ENCODE measurements at places on chromosomes 3 and 15.

GRCh38 chr3:4340411-4341335 is 37.5 kb downstream of the SETMAR start:
- DNase-seq: no peak

GRCh38 chr3:9298236-9298635 is 48.8 kb upstream of the SRGAP3 start:
- DNase-seq: no peak

DNA sequence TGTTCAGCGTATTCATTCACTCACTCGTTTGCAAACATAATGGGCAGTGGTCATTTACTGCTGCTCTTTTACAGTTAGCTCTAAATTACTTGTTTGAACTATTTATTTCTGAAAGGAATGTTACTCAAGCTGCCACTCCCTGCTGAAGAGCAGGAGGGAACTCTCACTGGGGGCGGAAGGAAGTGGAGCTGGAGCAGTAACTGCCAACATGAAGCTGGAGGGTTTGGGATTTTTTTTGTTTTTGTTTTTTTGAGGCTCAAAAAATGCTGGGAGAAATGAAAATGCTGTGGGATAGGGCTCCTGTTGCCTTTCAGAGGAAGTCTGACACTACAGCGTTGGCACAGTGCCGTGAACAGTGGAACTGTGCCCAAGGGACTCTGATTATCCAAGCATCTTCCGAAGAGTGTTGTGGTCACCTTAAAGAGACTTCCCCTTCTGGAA is 44.1 kb downstream of the SENP2 start:
- no peak for DNase-seq

DNA sequence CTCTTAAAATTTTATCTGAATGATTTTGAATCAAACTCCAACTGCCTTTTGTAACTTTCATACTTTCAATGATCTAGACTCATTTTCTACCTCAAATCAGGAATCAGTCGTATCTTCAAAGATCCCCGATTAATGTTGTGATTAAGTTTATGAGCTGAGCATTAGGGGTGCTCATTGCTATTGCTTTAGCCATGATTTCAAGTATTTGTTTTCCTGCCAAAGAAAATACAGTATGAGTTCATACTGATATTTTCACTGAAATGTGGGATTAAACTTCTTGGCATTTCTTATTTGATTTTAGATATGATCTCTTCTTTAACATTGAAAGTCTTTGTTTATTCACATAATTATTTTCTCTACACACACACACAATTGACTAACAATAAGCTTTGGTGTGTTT is 785.6 kb downstream of the NTRK3 start:
- no peak for DNase-seq

DNA sequence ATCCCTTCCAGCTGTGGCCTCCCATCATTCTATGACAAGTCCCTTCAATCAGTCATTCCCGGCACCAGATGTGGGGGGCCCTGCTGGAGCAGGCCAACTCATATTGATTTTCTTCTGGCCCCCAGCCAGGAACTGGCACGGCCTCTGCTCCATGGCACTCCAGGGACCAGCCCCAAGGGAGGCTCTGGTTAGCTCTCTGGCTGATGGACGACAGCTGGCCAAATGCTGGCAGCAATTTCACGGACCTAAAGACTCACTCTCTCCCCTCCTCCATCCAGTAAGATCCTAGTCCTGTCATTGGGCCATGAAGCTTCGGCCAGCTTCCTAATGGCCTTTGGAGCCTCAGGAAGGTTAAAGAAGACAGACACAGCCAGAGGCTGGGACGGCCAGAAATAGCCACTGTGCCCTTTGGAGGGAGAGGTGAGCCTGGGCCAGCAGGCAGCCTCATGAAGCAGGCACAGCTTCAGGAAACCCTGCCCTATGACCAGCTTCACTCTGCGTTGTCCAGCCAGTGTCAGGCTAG is 131.0 kb downstream of the MEX3B start:
- DNase-seq: no peak

- no peak for DNase-seq
These were observed 114.7 kb upstream of the ALDH1A3 start for GRCh38 chr15:100764778-100765466.

GRCh38 chr15:68106656-68107055 is 52.5 kb downstream of the PIAS1 start:
- DNase-seq: no peak

- DNase-seq: no peak
These were observed 74.0 kb downstream of the COL8A1 start for GRCh38 chr3:99712291-99712954.

- no peak for DNase-seq
These were observed 12.5 kb downstream of the MAP6D1 start for GRCh38 chr3:183812761-183813445.

DNA sequence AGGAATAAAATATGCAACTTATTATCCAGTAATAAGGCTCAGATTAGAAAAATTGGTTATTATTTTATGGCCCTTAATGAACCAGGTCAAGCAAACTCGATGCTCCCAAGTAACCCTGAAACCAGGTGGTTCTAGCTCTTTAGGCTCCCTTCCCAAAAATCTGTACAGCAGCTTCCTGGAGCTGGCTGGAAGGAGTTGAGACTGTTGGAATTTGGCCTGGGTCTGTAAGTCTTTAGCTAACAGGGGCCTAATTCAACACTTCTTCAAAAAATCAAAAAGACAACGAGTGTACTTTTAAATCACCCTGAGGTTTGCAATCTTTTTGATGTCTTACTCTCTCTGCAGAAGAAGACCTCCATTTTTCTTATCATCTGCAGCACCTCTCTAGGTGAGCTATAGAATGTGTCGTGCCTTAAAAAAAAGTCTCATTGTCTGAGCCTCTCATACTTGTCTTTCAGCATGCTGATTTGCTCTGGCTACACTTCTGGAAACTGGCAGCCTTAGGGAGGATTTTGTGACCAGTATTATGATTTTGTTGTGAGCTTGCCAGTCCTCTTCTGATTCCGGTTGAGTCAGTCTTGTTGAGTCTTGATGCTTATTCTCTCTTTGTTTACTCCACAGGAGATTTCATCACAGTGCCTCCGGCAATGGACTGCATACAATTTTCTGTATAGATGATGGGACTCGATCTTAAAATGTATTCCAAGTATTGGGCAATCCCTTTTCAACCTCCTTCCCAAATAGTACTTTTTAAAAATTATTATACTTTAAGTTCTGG is 235.0 kb upstream of the KBTBD8 start:
- no peak for DNase-seq

DNA sequence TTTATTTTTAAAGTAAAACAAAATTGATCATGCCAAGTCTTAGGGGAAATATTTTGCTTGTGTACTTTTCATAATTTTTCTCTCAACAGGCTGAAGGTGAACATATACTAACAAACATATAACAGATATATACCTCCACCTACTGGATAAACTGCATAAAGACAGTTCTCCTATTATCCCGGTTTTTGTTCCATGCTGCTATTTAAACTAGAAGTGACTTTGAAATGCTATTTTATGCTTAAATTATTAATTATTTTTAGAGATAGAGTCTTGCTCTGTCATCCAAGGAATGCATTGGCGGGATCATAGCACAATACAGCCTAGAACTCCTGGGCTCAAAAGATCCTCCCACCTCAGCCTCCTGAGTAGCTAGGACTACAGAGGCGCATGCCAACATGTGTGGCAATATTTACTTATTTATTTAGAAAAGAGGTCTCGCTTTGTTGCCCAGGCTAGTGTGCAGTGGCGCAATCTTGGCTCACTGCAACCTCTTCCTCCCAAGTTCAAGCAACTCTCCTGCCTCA is 49.8 kb downstream of the ST3GAL6 start:
- no peak for DNase-seq

- peak; percentile 78 for DNase-seq
These were observed 37.5 kb downstream of the RYK start for GRCh38 chr3:134212967-134213665.

GRCh38 chr3:122101646-122102045 is 46.5 kb downstream of the CD86 start:
- no peak for DNase-seq

- no peak for DNase-seq
These were observed 70.7 kb downstream of the ANXA2 start for GRCh38 chr15:60326824-60327654.

GRCh38 chr3:105538483-105538882 is 171.8 kb downstream of the ALCAM start:
- no peak for DNase-seq

DNA sequence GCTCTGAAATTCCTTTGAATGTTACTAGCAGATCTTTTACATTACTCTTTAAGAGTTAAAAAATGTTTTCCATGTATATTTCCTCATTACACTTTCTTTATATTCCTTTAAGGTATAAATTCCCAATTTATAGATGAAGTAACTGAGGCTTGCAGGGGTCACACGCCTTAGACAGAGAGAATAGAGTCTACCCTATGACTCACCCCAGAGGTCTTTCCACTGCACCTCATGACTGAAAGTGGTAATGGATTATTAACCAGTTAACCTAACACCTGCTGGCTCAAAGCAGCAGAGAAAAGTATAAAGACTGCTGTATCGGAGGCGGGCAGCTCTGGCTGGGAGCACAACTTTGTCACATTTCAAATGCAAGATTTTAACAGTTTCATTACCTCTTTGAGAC is 37.7 kb downstream of the LDHAL6B start:
- no peak for DNase-seq

- no peak for DNase-seq
These were observed 15.2 kb downstream of the PRICKLE2 start for GRCh38 chr3:64209866-64210621.

DNA sequence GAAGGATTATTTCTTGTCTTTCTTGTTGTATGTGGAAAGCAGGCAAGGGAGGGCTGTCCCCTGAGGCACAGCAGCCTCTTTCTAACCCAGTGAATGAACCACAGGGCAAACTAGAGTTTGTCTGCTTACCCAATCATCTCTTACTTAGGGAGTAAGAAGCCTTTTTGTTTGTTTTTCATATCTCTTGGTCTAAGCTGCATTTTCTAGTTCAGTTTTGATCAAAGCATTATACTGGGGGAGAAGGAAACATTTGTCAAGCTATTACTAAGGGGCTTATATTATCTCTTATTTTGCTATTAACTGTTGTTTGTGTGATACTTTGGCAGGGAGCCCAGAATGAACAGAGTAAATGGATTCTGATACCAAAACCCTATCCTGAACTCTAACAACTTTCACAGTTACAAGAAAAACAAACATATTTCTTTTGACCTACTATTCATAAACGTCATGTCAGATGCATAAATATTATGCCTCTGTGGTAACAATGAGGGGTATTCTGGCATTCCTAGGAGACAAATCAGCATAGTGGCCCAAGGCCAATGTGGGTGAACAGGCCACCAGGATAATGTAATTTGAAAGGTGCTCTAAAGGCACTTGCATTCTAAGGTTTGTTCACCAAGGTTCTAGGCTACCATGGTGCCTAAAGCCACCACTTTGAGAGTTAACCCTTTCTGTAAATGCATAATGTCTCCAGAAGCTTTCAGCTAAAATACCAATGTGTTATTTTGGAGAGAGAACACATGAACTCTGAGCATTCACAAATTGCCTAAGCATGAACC is 271.6 kb upstream of the ZPLD1 start:
- DNase-seq: no peak

DNA sequence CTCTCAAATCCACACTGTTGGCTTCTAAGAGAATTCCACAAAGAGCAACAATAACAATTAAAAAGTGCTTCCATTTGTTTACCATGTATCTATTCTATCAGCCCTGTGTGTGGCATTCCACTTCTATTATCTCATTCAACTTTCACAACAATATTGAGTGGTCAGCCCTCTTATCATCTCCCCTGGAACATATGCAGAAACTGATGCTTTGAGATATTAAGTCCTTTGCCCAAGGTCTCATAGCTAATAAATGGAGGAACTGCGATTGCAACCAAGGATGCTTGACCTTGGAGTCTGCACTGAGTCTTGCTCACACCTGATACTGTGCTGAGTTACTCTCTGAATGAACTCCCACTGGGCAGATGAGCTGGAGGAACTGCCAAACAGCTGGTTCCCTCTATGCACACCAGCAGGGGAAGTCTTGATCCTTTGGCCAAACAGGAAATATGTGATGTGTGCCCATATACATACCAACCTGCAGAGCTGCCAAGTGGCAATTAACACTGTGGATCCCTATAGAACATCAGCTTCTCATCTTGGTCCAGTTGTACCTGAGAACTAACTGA is 144.7 kb upstream of the WNT5A start:
- DNase-seq: no peak

DNA sequence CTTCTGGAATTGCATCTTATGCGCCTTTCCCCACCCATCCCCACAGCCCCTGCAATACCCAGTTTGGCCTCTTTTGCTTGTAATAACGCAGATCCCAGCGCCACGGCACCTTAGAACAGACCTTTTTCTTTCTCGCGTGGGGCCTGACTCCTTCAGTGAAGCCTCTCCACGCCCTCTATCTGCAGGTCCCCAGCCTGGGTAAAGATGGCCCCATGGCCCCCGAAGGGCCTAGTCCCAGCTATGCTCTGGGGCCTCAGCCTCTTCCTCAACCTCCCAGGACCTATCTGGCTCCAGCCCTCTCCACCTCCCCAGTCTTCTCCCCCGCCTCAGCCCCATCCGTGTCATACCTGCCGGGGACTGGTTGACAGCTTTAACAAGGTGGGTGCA is 594 bp downstream of the CRELD1 start:
- DNase-seq: peak; percentile 39

GRCh38 chr15:81288040-81288439 is 35.9 kb downstream of the STARD5 start:
- no peak for DNase-seq

- DNase-seq: no peak
These were observed 302.1 kb upstream of the MME start for GRCh38 chr3:154778057-154778456.

DNA sequence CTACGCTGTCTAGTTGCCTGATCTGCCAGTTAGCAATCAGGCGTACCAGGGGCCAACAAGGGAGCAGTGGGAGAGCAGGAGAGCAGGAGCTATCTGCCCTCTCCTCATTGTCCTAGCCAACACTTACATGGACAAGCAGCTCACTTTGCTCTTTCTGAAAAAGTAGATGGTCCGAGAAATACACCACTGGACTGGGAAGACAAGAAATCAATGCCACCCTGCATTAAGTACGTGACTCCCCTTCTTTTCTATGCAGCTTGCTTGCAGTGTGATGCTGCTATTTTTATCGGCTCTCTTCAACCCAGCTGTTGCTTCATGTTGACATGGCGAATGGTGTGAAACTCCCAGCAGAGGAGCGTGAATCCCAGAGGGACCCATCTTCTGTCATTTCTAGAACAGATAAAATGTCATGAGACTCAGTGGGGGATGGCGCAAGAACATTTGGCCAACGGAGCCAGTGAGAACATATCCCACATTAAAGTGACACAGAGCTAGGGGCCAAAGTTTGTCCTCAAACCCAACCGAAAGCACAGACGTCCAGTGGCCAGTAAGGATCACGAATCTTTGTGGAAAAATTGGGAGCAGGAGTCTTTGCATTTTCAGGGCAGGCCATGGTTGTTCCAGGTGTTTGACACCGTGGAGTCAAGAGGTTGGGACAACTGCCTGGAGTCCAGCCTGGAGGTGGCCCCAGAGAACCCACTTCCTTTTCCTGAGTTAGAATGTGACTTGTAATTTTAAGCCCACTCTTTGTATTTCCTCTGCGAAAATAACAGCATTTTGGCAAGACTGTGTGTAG is 53.7 kb upstream of the MEF2A start:
- no peak for DNase-seq

- DNase-seq: no peak
These were observed 35.2 kb upstream of the SMAD3 start for GRCh38 chr15:67030036-67030762.

GRCh38 chr3:152589644-152590043 is 245.3 kb upstream of the P2RY1 start:
- no peak for DNase-seq
